CD14-positive monocyte (primary cell): ENCODE measurements at places on chromosomes 2 and 18.

DNA sequence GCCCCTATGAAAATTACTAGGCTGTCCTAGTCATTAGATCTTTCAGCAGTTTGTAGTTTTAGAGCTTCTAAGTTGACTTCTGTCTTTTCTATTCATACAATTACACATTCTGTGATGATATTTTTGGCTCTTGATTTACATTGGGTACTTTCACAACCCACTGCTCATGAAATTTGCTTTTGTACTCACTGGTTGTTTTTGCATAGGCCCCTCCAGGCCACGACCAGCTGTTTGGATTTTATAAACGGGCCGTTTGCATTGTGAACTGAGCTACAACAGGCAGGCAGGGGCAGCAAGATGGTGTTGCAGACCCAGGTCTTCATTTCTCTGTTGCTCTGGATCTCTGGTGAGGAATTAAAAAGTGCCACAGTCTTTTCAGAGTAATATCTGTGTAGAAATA is 193.8 kb downstream of the RPIA start:
- DNase-seq = no peak

- DNase-seq = no peak
Observed at GRCh38 chr2:72924353-72925240, 7.3 kb downstream of the EMX1 start.

- DNase-seq = no peak
Observed at GRCh38 chr2:45439788-45440773, 171.0 kb downstream of the SRBD1 start.

- no peak for DNase-seq
Observed at GRCh38 chr2:81235601-81236000, 931.0 kb upstream of the LRRTM1 start.

DNA sequence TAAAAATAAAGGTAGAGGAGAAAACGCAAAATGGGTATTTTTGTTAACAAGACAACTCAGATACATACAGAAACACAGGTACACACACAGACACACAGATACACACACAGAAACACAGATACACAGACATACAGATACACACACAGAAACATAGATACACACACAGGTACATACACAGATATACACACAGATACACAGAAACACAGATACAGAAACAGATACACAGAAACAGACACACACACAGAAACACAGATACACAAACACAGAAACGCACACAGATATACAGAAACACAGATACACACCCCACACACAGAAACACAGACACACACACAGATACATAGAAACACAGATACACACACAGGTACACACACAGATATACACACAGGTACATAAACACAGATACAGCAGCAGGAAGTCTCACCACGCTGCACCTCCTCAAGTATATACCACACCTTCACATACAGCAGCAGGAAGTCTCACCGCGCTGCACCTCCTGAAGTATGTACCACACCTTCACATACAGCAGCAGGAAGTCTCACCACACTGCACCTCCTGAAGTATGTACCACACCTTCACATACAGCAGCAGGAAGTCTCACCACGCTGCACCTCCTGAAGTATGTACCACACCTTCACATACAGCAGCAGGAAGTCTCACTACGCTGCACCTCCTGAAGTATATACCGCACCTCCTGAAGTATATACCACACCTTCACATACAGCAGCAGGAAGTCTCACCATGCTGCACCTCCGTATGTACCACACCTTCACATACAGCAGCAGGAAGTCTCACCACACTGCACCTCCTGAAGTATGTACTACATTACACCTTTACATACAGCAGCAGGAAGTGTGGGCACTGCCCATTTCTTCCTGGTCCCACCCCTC is 250.5 kb downstream of the HDAC4 start:
- no peak for DNase-seq

DNA sequence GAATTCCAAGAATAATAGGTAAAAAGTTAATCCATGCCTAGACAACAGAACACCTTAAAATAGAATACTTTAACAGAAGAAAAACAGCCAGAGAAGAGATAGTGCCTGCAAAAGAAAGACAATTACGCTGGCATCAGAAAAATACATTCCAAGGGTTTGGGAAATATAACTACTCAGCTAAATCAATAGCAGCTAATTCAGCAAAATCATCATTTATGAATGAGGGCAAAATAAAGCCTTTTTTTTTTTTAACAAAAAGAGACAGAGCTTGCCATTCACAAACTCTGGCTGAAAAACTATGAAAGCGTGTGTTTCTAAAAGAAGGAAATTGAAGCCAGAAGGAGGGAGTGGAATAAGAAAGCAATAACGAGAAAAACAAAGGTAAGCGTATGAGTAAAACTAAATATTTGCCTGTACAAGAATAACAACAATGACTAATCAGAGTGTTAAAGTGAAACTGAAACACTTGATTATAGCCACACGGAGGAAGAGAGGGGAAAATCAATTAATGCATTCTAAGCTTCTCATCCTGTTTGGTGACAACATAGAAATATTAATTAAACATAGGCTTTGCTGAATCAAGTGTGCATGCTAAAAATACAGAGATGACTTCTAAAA is 90.2 kb downstream of the EHD3 start:
- no peak for DNase-seq

DNA sequence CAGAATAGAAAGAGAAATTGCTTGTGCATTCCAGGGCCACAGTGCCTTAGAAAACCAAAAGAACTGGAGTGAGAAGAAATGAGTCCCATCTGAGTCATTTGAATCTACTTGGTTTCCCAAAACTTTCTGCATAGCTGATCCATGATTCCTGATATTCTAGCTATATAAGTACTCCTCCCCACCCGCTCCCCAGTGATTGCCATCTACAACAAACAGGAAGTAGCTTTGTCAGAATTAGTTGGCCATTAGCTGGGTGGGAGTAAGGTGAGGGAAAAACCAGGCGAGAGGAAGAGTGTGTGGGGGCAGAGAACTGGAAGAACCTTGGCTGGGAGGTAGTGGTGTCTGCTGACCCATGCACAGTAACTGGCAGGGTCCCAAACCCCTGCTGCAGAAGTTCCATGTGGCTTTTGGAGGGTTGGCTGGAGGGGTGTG is 122.1 kb downstream of the ACAA2 start:
- DNase-seq = no peak

- no peak for DNase-seq
Observed at GRCh38 chr2:215421859-215422461, 13.9 kb downstream of the FN1 start.

DNA sequence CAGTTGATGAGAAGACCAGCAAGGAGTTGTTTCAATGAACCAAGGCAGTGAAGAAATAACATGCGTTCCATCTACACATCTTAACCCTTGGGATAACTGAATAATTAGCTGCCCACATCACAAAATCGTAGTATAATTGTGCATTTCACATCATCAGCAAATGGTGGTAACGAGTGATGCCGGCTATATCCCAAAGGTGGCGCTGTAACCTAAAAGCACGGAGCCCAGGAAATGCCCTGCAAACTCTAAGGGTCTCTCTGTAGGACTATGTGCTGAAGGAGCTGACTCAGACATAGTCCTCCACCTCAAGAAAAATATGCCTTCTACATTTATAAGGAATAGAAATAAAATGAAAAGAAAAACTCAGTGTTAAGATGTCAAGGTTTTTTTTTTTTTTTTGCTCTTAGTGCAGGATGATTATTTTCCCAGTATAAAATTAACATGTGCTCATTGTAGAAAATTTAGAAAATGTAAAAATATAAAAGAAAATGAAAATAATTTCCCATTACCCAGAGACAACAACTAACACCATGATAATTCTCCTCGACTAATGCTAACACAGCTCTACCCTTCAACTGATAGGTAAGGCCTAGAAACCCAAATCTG is 23.1 kb upstream of the DSG3 start:
- peak; percentile 5 for DNase-seq

DNA sequence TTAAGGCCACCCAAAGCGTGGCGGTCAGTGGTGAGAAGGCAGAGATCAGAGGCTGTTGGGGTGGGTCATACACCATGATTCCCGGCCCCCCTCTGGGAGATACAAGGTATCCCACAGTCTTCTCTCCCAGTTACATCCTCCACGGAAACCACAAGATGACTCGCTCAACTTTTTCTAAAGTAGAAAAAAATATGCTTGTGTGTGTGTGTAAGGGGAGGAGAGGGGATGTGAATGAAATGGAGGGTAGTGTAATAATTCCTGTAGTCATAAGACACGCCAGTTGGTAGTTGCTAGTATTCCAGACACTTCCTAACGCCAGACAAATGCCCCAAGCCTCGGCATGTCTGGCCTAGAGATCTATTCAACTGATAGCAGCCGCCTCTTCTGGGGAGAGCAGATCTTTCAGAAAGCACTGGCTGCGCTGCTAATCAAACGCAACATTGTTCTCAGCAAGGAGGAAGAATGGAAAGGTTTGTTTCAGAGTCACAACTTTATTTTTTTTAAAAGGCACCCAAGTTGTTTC is 143.5 kb downstream of the TGIF1 start:
- DNase-seq = peak; percentile 34

DNA sequence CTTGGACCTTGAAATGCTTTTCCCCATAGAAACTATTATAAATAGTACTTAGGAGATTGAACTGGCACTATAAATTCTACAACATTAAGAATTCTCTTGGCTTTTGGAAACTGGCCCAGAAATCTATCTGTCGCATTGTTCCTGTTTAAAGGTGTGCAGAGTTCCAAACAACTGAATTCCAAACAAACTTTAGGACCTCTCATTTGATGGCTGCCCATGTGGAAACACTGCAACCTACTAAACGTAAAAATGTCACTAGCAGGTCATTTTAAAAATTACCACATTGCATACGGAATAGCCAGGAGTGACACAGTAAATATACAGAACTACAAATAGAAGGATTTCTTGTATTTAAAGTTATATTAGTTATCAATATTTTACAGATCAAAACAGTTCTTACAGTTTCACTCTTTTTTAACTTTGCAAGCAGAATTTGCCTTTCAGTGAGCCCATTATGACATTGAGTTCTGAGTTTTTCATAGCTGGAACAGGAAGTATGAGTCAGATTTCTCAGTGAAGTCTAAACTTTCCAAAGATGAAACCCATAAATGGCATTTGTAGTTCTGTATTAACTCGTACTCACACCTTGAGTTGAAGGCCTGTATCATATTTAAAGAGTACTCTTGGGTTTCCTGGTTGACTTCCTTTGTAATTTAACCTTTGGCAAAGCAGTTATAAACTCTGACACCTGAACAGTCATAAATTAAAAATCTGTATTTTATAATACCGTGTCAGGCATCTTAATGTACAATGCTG is 142.3 kb upstream of the BOD1L2 start:
- peak; percentile 65 for DNase-seq

DNA sequence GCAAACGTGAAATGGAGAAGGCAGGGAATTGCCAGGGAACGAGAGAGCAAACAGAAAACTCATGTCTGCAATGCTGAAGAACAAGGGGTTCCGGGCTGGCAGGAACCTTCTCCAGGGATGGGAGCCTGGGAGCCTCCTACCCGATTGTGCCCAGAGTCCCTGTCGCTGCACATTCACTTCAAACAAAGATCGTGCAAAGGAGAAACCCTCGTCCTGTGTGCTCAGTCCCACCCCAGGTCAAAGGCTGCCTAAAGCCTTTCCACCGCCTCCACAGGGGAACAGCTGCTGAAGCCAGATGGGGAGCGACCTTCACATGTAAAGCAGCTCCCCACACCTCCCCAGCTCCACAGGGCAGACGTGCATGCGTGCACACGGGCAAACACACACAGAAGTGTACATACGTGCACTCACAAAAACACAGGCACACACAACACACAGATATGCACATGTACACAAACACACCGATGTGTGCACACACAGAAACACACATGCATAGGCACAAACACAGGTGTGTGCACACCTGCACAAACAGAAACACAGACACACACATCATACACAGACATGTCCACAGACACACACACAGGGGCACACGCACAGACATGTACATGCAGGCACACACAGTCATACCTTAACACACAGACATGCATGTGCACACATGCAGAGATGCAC is 460.1 kb upstream of the SALL3 start:
- no peak for DNase-seq

DNA sequence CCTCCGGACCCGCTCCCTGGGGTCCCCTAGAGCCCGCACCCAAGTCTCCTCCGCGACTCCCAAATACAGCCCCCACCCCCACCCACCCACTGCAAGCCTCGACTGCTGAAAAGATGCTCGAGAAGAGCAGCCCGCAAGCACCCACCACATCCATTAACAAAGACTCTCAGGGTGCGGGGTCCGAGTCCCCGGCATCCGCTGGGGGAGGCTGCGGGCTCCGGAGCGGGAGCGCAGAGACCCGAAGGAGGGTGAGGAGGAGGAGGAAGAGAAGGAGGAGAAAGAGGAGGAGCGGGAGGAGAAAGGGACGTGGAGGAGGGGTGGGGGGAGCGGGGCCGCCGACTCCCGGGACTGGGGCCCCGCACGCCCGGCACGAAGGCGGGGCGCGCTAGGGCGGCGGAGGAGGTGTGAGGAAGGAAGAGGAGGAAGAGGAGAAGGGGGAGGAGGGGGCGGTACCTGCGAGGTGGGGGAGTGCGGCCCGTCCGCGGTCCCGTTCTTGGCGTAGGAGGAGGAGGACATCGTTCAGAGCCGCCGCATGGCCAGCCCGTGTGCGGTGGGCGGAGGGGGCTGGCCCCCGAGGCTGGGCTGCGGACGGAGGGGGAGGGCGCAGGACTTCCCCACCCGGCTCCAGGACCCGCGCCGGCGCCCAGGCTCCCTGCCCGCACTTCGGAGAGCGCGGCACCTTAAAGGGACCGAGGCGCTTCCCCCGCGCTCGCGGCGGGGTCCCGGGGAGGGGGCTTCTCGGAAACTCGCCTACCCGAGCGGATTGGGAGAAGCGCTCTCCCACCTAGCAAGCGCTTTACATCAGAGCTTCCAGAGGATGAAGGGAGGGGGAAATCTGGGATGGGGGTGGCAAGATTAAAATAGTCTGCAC is at the start of gene CACNB4:
TSS of gene CACNB4 (minus strand) at position 549 of the 871 bp plus-strand sequence.
- no peak for DNase-seq

DNA sequence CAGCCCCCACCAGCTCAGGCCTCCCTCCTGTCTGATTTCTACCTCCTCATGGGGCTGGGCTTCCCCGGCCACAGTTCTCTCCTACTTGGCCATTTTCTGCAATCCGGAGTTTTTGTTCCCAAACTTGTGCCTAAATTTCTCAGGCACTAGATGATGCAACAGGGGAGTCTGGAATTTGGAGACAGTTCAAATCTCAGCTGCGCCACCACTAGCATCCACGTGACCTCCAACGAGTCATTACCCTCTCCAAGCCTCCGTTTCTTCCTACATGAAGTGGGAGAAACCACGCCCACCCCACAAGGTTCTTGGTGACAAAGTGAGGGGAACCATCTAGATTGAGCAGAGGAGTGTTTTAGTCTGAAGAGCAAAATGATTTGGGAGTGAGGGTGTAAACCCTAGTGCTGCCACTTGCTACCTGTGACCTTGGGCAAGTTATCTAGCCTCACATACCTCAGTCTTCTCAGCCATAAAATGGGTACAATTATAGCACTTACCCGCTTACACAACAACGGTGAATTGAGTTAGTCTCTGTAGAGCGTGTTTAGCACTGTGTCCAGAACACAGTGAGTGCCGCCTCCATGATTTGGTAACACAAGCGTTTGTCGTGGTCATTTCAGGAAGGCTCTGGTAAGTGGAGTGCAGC is 61.4 kb upstream of the ASAP2 start:
- DNase-seq = no peak

GRCh38 chr18:32438173-32438572 is 32.5 kb downstream of the GAREM1 start:
- DNase-seq = no peak

GRCh38 chr2:216109962-216110614 is 940 bp downstream of the XRCC5 start:
- peak; percentile 2 for DNase-seq
